Stimulated activated CD4-positive, alpha-beta T cell treated with anti-CD3 and anti-CD28 coated beads, Interleukin-2, amount 100 ng/mL, for 4 hours (primary cell): ENCODE measurements at places on chromosomes 7 and 10.

DNA sequence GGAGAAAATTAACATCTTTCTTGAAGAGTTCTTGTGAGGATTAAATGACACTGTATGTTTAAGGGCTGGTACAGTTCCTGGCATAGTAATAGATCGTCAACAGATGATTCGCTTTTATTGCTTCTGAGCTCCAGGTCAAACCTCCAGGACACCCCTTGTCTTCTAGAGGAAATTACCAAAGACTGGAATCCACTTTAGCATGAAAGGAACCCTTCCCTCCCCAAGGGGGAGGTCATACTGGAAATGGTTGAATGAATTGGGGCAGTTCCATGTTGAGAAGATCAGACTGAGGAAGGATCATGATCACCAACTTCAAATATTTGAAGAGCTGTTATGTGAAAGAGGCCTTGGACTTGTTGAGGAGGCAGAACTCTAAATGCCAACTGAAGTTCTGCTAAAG lies 8.9 kb downstream of the NFE2L3 start:
- DNase-seq = no peak

- DNase-seq = no peak
These were observed 12.6 kb downstream of the MYPN start for GRCh38 chr10:68121852-68122251.

DNA sequence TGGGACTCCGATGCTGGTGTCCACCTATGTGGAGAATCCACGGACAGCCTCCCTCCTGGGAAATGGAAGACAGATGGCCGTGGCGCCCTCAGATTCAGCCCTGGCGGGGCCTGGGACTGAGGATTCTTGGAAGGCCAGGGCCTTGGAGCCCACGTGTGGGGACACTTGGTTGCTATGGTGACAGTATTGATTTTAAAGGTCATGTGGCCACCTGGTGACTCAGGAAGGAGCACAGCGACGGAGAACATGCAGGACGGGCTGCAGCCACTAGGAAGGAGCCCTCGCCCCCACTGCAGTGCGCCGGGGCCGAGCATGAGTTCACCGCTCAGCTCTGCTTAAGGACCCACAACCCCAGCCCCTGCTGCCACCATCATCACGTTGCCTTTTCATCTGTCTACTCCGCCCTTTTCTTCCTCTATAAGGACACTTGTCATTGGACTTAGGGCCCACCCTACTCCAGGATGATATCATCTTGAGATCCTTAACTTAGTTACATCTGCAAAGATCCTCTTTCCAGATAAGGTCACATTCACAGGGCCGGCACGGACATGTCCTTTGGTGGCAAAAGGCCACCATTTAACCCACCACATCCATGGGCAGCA lies 3.7 kb upstream of the STK32C start:
- DNase-seq = no peak

DNA sequence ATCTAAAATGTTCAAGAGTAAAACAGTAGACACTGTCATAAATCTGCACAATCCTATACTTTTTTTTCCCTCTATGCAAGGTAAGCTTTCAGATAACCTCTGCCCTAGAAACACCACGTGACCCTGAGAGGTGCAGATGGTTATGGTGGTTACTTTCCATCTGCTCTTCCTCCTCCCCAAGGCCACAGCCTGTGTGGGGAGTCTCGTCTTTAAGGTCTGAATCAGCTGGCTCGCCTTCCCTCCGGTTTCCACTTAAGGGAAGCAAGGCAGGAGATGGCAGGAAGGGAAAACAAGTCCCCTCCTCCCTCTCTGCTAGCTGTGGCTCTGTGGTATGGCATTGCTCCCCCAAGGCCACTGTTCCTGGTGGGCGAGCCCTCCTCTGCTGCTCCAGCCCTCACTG lies 181.8 kb downstream of the GLI3 start:
- DNase-seq = no peak

GRCh38 chr7:18515067-18515466 lies 19.5 kb downstream of the HDAC9 start:
- DNase-seq = no peak

DNA sequence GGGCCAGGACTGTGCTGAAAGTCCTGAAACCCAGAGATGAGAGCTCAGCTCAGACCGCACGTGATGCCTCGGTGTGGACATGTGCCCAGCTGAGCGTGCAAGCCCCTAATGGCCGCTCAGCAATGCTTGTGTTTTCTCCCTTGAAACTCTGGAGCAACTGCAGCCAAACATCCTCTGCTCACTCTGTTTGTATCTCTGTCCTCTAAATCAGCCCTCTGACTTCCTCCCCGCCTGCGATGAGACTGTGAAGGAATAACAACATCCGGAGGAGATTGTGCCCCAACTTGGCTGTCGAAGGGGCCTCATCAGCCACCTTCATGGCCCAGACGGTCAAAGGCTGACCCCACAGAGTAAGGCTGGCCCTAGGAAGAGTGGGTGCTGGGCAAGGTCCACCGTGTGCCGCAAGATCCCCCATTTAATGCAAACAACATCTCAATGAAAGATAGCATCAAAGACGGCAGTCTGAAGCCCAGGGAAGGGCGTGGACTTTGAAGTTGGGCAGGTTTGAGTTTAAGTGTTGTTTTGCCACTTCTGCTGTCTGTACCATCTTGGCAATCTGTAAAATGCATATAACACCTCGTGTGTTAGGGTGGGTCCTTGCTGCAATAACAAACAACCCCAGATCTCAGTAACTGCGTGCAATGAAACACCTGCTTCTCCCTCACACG lies 39.9 kb downstream of the CALML3 start:
- no peak for DNase-seq

DNA sequence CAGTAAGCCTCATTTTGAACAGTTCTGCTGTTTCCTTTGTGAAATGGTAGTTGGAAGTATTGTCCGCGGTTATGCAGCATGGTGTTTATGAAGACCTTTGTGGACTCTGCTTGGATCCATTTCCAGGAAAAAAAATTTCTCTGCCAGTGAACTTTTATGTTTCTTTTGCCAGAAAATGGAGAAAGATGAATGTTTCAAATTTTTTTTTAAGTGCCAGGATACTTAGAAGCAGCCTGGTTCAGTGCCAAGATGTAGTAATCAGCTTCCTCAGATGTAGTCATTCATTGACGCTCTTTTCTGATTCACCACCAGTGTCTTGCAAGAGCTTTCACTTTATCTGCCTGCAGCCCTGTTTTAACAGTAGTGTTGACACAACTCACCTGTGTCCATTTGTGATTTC lies 258.2 kb downstream of the SDK1 start:
- no peak for DNase-seq

GRCh38 chr7:55050281-55050680 lies 31.5 kb downstream of the EGFR start:
- no peak for DNase-seq

- DNase-seq = no peak
These were observed 2.9 kb downstream of the IGF2BP3 start for GRCh38 chr7:23467291-23467805.

GRCh38 chr10:108561649-108562048 lies 1361.7 kb downstream of the XPNPEP1 start:
- DNase-seq = no peak

- DNase-seq = no peak
These were observed 37.2 kb downstream of the RBM33 start for GRCh38 chr7:155681663-155682062.

DNA sequence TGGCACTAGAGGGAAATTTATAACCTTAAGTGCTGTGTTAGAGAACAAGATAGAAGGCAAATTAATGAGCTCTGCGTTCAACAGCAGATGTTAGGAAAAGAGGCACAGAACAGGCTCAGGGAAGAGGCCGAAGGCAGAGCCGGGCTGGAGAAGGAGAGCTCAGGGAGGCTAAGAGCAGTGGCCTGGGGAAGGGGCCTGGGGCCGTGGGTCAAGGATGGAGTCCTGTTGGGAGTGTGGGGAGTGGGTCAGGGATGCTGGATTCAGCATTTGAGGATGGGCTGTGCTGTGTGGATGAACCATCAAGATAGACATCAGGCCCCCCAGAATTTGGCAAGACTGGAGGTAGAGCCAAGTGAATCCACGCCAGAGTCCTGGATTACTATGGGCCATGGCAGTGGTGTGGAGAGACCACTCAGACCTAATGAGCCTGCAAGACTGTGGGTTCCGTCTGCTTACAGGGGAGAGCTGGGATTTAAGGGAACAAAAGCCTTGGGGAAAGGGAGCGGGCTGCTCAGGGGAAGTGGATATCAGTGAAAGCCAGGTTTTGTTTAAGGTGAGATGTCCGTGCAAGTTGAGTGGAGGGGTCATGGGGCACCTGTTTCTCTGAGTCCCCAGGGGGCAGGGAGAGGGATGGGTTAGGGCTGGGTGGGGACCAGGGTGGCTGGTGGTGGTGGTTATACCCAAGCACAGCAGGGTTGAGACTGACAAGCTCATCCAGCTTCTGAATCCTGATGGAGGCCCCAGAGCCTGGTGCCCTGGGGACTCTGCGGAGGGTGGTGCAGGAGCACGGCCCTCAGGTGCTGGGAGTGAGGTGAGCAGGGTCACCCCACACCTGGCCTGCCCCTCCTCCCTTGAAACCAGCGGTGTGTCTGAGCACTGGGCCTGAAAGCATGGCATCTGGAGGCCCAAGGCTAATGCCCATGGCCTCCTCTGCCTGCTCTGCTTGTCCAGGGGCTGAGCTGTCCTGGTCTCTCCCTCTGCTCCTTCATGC lies 101.7 kb downstream of the BMS1 start:
- DNase-seq = no peak

- DNase-seq = no peak
These were observed 560.8 kb downstream of the POM121L12 start for GRCh38 chr7:53596230-53596629.

DNA sequence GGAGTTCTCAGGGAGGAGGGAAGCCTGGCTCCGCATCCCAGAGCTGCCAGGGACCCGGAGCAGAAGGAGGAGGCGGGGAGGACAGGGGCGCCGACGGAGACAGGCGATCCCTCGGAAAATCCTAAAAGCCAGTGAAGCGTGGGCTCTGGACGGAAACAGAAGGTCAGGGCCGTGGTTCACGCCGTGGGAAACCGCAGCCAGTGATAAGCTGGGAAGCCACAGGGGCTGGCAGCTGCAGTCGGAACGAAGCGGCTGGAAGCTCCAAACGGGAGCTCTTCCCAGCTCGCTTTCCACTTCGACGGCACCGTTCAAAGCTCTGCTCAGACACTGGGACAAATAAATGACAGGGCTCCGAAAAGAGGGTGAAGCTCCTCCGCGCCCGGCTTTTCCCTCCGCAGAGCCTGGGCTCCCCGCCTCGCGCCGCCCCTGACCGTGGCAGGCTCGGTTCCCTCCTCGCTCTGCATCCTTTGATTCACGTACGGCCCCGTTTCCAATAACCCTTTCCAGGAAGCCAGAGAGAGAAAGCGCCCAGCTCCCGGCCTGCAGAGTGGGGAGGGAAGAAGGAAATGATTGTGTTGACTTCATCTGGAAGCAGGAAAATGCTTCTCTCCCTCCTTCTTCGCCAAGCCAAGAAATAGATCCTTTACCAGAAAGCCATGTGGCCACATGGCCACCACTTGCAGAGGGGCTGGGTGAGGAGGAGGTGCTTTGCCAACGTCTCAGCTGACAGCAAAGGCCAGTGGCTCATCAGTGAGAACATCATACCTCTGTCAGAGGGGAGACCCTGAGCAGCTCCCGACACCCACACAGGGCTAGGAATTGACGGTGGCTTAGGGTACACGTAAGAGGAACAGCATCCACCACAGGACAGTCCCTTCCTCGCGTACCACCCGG lies 57.4 kb downstream of the ADRB1 start:
- no peak for DNase-seq

DNA sequence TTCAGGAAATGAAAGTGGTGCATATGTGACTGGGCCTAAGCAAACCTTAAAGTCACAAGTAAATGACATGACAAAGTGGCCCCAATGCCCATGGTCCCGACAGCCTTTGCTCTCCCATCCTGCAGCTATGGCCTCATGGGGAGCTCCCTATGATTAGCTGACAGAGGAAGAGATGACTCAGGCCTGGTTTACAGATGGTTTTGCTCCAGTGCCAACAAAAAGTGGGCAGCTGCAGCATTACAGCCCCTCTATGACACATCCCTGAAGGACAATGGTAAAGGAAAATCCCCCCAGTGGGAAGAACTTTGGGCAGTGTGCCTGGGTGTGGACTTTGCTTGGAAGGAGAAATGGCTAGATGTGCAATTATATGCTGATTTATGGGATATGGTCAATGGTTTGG lies 105.1 kb upstream of the ADCY1 start:
- no peak for DNase-seq

DNA sequence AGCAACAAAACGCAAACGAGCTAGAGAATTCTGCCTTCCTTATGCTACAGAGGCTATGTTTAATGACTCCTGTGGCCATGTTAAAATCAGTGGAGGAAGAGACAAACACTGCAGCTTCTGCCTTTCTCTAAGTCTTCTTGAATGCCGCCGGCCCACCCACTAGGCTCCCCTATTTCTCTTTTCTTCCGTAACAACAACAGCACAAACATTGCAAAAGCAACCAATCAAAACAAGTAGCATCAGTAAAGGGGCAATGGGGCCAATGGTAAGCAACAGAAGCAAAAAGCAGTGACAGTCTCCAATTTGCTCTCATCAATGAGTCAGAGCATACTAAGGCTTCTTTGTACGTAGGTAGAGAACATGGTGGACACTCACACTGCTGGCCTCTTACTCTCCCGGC lies 26.8 kb downstream of the DNAJC1 start:
- no peak for DNase-seq

DNA sequence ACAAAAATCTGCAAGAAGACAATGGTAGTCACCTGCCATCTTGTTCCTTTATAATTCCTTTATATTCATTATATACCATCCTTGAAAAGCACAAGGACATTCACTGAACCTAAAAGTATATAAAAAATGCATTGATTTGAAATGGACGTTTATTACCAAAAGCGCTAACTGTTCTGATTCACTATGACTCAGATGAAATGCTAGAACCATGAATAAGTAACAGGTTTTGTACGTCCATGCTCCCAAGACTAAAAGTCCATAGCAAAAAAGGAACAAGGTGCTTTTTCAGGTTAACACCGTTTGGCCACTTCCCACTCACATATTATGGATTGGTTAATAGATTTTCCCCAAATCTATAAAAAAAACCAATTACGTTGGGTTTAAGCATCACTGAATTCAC lies 109.4 kb downstream of the PPP1R17 start:
- DNase-seq = no peak

- no peak for DNase-seq
These were observed 377.1 kb upstream of the DPP6 start for GRCh38 chr7:153675131-153675530.
